ENCODE measurements at places on chromosomes 2 and 18. TPM values are rescaled to one million over a fixed set of nuclear protein-coding genes. Genes with fewer than 3 reads are reported as not detected.
A peak's percentile ranks its signal among the peaks of the same experiment; 100 is the strongest.

Gene RIT2
- 2.5 TPM for total RNA-seq

Gene ACMSD
- not detected for total RNA-seq

Gene NOSTRIN
- not detected for total RNA-seq

Gene VSNL1
- total RNA-seq = 108 TPM

Gene FSHR
- total RNA-seq = not detected

GRCh38 chr2:38613126-38613848 is 10.6 kb upstream of the HNRNPLL start:
- no peak for DNase-seq

DNA sequence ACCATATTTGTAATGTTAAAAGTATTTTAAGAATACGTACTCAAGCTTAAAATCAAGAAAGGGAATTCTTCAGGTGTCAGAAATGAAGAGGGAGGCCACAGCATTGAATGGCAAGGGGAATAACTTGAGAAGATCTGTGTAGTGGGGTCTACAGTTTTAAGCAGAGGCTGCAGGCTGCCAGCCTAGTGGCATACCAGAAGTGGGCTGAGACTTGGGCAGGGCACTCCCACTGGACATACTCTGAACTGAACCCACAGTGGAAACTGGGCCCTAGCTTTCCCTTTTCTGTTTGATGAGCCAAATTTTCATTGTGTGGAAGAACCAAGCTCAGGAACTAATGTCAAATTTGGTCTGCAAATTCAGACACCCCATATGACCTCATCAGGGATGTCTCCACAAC is 238.8 kb downstream of the PTPRM start:
- no peak for DNase-seq

GRCh38 chr2:74584088-74584645 is 29.6 kb downstream of the DOK1 start:
- no peak for DNase-seq

GRCh38 chr2:29224693-29225551 is 109.7 kb downstream of the CLIP4 start:
- DNase-seq = no peak

- DNase-seq = peak; percentile 39
Measured at GRCh38 chr18:79784071-79784913, 13.4 kb upstream of the KCNG2 start.

DNA sequence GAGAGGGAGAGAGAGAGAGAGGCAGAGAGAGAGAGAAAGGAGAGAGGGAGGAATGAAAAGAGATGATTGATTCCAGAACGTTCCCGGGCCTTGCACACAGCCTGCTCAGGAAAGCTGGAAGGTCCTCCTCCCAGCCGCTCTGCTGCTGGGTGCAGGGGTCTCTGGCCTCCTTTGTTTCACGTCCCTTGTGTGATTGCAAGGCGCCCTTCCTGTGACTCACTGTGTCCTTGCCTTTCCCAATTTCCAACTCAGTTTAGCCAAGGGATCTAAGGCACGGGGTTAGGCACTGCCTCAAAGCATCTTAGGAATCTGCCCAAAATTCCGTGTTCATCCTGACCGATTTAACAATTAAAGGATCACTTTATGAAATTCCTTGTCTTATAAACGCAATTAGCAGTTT is 221.2 kb downstream of the KLHL29 start:
- DNase-seq = no peak

- DNase-seq = no peak
Measured at GRCh38 chr2:150156415-150156814, 331.1 kb downstream of the RND3 start.

GRCh38 chr2:64214281-64215115 is 70.3 kb upstream of the PELI1 start:
- no peak for DNase-seq

DNA sequence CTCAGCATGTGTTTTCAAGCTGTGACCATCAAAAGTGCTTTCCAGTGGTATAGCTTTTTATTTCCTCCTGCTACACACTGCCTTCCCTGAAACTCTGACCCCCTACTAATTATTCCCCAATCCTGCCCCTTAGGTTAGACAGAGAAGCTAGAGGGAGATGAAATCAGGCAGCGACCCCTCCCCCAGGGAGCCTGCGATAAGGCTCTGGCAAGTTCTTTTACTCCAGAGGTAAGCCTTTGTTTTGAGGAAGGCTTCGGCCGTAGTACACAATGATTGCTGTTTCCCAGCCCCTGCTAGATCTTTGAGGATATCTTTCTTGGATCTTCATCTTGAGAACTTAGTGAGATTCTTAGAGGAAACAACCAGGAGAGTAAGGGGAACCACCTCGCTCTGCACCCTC is 33.5 kb upstream of the NOL4 start:
- no peak for DNase-seq

DNA sequence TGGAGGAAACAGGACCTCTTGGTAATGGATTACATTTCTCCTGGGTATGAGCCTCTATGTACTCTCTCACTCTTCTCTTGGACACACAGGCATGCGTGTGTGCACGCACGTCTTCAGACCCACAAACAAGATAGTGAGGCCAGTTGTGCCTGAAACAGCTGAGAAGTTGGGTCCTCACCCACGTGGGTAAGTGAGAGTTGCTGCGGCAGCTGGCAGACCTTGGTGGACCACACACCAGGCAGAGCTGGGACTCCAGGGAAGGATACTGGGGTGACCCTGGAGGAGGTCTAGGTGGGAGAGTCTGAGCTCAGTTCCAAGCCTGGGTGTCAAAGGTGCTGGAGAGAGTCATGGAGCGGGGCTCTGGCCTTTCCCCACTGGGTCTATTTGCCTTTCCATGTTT is 194.3 kb downstream of the HAUS1 start:
- no peak for DNase-seq

- DNase-seq = peak; percentile 73
Measured at GRCh38 chr2:35410431-35411061, 945.0 kb upstream of the CRIM1 start.

DNA sequence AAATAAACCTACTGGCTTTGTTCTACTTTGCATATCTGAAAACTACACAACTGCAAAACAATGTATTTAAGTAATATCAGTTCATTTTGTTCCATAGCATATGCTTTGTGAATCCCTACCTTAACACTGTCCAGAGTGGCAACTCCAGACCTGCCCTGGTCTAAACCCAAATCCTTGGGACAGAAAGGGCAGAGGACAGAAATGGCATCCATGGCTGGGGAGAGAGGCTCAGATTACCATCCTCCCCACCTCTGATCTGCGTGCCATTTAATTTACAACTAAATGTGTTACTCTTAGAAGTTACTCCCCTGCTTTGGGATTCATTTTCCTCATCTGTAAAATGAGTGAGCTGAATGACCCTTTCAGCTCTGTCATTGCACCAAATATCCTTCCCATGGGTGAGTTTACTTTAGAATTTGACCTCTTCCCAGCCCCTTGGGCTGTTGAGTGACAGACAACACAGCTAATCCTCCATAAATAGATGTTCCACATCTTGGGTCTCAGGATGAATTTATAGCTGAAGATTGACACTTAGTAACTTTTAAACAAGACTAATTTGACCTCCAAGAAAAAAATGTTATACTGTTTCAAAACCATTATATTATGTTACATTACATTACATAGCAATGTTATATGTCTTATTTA is 20.1 kb upstream of the NEB start:
- DNase-seq = no peak

DNA sequence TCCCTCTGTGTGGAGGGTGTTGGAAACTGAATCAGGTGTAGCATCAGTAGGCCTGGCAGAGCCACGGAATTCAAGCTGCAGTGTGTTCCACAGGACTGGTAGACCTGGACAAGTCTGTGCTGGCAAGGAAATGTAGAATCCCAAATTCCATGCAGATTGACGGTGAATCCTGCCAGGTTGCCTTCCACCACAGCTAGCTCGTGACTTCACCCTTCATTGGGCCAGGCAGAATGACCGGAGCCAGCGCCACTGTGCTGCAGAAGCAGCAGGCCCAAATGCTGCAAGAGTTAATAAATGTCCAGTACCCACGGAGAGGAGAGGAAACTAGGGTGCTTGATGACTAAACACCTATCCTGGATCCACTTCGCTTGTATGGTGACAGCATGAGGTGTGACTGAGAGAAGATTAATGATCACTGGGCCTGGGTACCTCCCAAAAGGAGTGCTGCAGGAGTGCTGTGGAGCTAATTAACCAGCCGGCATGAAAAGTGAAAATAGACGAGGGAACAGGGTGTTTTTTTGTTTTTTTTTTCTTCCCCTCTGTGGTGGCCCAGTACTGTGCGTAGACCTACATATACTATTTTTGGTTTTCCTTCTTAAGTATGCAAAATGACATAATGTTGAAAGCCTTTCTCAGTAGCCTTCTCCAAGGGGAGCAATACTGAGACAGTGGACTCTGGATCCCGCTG is 122.2 kb downstream of the TANC1 start:
- no peak for DNase-seq

GRCh38 chr2:33268246-33268831 is 208.1 kb upstream of the RASGRP3 start:
- DNase-seq = no peak
